ENCODE measurements at places on chromosomes 13 and 19. TPM values are rescaled to one million over a fixed set of nuclear protein-coding genes. Genes with fewer than 3 reads are reported as not detected.

The CEBPA gene
- total RNA-seq = 5.1 TPM

The ZNF541 gene
- 0.17 TPM for total RNA-seq

The CYP2A7 gene
- not detected for total RNA-seq

The DHRS12 gene
- 18.6 TPM for total RNA-seq

The GPR12 gene
- total RNA-seq = 0.26 TPM

The TGFB1 gene
- 29.9 TPM for total RNA-seq

GRCh38 chr19:48635966-48636858 lies 967 bp downstream of the DBP start:
- DNase-seq = no peak

GRCh38 chr13:67859904-67860303 lies 629.8 kb upstream of the PCDH9 start:
- no peak for DNase-seq

GRCh38 chr19:49409441-49410029 lies 13.7 kb downstream of the PTH2 start:
- no peak for DNase-seq

DNA sequence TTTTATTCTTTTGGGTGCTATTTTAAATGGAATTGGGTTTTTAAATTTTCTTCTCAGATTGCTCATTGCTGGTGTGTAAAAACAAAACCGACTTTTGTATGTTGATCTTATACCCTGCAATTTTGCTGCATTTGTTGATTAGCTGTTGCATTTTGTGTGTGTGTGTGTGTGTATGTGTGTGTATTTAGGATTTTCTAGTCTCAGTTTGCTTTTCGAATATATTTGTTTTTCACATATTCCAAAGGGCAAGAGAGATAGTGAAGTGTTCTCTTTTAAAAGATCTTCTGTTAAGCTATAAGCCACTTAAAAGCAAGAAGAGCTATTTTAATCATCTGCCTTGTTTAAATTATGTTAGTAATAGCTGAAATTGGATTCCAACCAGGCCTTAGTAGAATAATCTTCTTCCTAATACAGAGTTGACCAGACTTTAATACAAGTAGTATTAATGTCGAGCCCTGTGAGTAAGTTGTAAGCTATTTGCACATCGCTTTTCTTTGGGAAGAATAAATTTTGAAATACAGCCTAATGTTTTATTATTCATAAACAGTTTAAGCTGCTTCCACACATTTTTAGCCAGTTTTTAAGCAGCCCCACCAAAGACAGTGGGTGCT lies 57.4 kb downstream of the TM9SF2 start:
- no peak for DNase-seq

- DNase-seq = no peak
Measured at GRCh38 chr13:107778094-107778493, 437.2 kb downstream of the LIG4 start.

- DNase-seq = no peak
Measured at GRCh38 chr19:8083141-8083540, 30.6 kb downstream of the CCL25 start.

- DNase-seq = no peak
Measured at GRCh38 chr13:21528616-21529015, 69.5 kb upstream of the ZDHHC20 start.

GRCh38 chr13:37127691-37128241 lies 22.3 kb upstream of the CSNK1A1L start:
- DNase-seq = no peak

DNA sequence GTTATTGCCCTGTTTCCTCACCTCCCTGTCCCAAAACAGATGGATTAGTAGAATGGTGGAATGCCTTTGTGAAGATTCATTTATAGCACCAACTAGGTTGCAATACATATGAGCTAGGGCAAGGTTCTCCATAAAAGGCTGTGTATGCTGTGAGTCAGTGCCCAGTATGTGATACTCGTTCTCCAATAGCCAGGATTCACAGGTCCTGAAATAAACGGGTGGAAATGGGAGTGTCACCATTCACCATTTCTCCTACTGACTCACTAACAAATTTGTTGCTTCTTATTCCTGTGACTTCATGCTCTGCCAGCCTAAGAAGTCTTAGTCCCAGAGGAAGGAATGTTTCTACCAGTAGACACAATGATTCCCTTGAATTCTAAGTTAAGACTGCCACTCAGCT lies 1745.4 kb downstream of the SLITRK1 start:
- no peak for DNase-seq

DNA sequence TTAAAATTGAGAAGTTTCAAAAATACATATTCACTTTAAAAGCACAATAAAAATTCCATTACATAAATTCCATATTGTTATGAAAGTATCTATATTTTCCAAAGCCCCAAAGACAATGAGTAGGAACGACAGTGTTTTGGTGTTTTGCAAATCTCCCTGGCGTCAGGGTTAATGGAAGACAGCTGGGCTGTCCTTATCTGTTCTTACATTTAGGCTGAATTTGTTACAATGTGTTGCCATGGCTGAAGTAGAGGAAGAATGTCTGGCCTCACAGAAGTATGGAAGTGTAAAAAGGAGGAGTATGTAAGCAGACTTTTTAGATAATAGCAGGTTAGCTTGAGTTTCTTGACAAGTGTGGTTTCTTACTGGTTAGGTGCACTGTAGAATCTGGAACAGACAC lies 124.4 kb upstream of the SPATA13 start:
- DNase-seq = no peak

DNA sequence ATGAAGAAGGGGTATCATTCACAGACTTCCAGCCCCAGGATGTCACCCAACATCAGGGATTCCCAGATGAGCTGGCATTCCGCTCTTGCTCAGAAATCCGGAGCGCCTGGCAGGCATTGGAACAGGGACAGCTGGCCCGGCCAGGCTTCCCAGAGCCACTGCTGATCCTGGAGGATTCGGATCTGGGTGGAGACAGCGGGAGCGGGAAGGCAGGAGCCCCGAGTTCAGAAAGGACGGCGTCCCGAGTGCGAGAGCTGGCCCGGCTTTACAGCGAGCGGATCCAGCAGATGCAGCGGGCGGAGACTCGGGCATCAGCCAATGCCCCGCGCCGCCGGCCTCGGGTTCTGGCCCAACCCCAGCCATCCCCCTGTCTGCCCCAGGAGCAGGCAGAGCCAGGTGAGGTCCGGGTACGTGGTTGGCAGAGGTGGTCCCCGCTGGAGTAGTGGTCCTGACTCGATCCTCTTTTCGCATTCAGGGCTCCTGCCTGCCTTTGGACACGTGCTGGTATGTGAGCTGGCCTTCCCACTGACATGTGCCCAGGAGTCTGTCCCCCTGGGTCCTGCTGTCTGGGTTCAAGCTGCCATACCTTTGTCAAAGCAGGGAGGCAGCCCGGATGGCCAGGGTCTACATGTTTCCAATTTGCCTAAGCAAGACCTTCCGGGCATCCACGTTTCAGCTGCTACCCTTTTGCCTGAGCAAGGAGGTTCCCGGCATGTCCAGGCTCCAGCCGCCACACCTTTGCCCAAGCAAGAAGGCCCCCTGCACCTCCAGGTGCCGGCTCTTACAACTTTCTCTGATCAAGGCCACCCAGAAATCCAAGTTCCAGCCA lies 11.0 kb downstream of the PLEKHG2 start:
- no peak for DNase-seq

- DNase-seq = peak; percentile 92
Measured at GRCh38 chr19:13172346-13173138, 22.3 kb downstream of the IER2 start.

- DNase-seq = no peak
Measured at GRCh38 chr19:8248348-8249328, 39.5 kb downstream of the CERS4 start.

- DNase-seq = no peak
Measured at GRCh38 chr13:101817898-101818297, 365.4 kb downstream of the ITGBL1 start.

- DNase-seq = no peak
Measured at GRCh38 chr13:27638521-27638920, 16.8 kb downstream of the POLR1D start.

- no peak for DNase-seq
Measured at GRCh38 chr13:110698689-110699088, 7.2 kb downstream of the CARS2 start.

DNA sequence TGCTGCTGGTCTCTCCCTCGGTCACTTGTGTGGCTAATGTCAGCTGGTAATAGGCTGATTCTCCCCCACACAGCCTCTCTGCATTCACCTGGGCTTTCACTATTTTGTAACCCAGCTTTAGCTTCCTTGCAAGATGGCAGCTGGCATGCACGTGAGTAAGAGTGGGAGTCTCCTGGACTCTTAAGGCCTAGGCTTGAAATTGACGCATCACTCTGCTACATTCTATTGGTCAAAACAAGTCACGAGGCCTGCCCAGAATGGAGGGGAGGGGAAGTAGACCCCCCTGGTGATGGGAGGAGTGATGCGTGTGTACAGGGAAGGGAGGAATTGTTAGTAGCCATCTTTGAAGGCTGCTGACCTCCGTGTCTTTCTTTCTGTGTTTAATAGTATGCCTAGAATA lies 24.9 kb upstream of the PNMA8B start:
- no peak for DNase-seq

DNA sequence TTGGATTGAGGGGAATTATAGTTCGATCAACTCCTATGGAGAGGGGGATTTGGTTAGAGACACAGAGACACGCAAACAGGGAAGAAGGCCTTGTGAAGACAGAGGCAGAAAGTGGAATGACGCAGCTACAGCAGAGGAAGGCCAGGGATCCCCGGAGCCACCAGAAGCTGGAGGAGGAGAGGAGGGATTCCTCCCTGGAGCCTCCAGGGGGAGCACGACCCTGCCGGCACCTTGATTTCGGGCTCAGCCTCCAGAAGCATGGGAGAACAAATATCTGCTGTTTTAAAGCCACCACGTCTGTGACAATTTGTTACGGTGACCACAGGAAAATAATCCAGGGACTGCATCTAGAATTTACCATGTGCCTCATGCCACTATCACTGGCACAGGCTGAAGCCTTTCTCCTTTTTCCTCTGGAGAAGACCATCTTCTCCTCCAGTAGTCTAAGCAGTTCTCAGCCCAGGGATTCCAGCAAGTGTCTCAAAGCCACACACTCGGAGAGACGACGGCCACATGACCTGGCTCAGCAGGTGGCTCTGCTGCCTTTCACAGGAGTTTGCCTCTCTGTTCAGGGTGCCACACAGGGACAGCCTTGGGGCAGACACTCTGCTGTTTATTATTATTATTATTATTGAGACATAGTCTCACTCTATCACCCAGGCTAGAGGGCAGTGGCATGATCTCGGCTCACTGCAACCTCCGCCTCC lies 39.9 kb upstream of the CCNE1 start:
- DNase-seq = no peak
